Hematopoietic multipotent progenitor cell treated with erythropoietin and hydrocortisone succinate and interleukin-3 and kit ligand, for 15 days (in vitro differentiated cells): ENCODE measurements at places on chromosomes 12 and 14.

DNA sequence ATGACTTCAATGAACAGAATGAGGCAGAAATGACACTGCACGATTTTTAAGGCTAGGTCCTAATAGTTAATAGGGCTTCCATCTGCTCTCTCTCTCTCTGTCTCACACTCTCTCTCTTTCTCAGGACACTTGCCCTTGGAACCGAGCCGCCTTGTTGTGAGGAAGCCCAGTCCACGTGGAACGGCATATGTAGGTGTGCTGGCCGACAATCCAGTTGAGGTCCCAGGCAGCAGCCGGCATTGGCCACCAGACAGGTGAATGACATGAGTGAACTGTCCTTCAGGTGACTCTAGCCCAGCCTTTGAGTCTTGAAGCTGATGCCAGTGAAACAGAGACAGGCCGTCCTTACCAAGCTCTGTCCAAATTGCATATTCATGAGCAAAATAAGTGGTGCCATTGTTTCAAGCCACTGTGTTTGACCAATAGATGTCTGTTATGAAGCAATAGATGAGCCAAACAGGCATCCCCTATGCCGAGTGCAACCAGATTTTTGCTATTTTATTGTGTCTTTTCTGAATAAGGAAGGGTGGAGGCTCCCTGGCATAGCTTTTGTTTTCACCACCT, 217.5 kb upstream of the LHX5 start:
- no peak for DNase-seq

DNA sequence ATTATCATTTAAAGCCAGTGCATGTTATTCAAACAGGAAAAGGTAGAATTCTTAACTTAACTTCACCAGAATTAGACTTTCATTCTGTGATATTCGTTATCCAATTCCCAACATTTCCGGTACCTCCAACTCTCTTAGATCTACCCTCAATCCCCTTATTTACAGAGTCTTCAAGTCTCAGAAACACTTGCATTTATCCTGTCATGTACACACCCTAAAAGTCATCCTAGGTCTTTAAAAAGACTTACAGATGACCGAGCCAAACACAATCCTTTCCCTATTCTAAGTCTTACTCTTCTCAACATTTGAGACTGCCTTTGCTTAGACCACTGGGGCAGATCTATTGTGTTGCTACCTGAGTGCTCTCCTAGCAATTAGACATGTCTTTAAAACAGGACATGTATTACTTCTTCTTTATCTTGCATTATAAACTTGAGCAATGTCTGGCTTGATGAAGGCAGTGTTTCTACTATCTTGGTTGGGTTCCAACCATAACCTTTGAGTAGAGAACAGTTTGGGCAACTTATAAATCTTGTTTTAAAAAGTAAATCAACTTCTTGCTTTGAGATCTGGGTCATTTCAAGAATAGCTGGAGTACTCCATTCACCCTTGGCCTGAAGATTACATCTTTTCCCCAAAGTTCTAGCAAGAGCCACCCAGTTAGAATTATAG, 140.6 kb upstream of the PLEKHG7 start:
- no peak for DNase-seq

DNA sequence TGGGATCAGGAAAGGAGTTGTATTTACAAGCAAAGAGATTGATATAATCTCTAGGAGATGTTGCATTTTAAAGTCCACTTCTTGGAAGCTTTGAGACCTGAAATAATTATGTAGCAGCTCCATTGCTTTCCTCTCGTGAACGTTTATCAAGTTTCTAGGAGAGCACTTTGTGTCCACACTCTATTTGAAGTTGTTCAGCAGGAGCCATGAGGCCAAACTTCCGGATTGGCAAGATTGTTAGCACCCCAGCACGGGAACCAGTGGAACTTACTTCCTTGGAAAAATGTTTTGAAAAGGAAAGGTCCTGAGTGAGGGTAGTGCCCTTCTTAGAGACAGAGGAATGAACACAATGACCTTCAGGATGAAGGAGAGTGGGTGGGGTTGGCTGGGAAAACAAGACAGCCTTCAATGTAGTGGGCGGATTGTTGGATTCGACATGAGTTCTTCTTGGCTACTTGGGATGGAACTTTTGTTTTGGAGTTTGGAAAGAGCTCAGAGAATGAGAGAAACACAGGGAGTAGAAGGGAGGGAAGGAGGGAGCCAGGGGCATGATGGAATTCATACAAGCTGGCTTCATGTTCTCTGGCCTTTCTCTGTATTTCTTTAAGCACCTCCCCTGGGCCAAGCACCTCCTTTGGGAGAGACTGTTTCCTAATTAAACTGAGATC, 23.8 kb upstream of the CISTR start:
- no peak for DNase-seq

DNA sequence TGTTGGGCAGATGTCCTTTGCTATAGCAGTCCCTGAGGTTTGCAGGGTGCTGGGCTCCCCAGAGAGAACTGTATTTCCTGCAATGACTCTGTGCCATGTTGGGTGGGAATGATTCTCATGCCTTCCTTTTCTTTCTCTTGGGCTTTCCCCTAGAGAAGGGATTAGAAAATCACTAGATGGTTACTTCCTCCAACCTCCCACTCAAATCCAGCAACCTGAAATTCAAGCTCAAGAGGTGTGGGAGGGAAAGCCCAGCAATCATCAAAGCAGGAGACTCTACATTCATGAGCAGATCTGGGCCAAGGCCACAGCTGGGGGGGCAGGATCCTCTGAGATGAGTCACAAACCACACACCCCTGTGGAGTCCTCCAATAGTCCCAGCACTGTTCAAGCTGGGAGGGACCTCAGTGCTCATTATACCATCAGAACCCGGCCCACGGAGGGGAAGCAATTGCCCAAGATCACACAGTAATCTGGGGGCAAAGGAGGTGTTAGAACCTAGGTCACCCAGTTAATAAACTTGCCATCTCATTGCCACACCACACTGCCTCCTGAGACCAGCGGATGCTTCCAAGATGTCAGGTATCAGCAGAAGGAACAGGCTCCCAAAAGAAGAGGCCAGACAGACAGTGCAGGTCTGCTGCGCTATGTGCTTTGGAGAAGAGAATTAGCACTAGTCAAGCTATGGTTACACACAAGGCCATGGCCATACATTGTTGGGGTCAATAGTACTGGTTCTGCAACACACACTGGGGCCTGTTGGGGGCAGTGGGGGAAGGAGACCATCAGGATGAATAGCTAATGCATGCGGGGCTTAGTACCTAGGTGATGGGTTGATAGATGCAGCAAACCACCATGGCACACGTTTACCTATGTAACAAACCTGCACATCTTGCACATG, 65.7 kb downstream of the TTC9 start:
- DNase-seq = no peak

- DNase-seq = no peak
These were observed 241.0 kb upstream of the ATP2B1 start for GRCh38 chr12:89949457-89950195.

- DNase-seq = no peak
These were observed 133.3 kb downstream of the FLRT2 start for GRCh38 chr14:85663256-85663655.

DNA sequence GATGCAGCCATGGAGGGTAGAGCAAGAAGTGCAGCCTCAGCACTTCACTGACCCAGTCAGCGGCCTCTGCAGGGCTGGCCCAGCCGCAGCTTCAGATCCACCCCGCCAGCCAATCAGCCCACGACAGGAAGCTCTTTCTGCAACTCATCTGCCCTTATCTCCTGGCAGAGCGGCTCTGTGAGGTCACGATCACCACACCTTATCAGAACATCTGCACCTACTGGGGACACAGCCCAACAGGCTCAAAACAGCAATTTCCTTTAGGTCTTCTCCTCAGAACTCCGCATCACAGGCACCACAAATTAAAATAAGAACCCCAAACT, 287.3 kb downstream of the BCL11B start:
- peak; percentile 13 for DNase-seq

DNA sequence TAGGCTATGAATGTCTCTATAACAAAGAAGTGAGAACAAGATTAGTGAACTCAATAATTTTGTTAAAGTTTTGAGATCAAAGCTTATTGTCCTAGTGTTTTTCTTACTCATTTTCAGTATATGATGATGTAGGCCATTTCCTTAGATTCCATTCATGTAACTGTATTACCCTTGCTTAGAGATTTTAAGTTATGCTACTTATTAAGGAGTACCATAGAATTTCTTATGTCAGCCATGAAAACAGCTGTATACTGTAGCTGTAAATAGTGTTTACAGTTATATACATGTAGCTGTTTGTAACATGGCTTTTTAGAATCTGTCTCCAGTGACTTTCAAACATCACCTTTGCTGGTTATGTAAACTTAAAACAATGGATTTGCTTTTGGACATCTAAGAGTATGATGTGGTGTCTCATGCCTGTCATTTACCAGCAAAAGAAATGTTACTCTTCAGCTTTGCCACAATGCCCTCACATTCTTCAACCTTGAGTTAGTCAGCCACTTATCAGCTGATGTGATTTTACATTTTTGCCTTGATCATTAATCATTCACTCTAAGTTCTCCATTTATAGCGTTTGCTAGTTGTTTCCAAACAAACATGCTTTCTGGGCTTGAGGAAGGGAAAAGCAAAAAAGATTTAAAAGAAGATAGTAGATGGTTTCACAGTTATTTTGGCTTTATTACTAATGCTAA, 55.5 kb downstream of the SLC16A7 start:
- DNase-seq = no peak

DNA sequence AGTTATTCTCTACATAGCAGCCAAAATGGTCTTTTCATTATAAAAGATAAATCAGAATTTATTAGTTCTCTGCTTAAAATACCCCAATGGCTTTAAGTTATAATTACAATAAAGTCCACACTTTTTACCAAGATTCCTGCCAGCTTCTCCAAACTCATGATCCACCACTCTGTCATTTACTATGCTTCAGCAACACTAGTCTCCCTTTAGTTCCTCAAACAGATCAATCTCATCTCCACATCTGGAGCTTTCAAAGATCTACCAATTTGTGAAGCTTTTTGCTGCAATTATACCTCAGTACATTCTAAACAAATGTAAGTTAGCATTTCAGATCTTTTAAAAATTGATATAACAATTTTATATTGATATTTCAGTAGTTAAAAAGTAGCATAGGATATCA, 24.9 kb downstream of the CATSPERB start:
- no peak for DNase-seq

- no peak for DNase-seq
These were observed 46.2 kb downstream of the RPH3A start for GRCh38 chr12:112837629-112838197.

GRCh38 chr12:106132175-106133135, 6.3 kb downstream of the NUAK1 start:
- no peak for DNase-seq

DNA sequence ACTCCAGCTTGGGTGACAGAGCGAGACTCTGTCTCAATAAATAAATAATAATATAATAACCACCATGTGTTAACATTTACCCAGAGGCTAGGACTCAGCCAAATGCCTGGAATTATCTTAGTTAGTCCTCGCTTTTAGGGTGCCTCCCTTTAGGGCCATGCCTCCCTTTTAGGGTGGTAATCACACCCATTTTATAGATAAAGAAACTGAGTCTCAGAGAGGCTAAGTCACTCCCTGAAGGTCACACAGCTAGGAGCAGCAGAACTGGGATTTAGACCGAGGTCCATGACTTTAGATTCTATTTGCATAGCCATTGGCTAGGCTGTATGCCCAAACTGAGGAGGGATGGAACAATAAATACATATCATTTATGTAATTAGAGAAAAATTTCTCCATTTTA, 11.4 kb downstream of the TESC start:
- DNase-seq = peak; percentile 50

GRCh38 chr14:25090256-25090655, 40.3 kb upstream of the STXBP6 start:
- no peak for DNase-seq

DNA sequence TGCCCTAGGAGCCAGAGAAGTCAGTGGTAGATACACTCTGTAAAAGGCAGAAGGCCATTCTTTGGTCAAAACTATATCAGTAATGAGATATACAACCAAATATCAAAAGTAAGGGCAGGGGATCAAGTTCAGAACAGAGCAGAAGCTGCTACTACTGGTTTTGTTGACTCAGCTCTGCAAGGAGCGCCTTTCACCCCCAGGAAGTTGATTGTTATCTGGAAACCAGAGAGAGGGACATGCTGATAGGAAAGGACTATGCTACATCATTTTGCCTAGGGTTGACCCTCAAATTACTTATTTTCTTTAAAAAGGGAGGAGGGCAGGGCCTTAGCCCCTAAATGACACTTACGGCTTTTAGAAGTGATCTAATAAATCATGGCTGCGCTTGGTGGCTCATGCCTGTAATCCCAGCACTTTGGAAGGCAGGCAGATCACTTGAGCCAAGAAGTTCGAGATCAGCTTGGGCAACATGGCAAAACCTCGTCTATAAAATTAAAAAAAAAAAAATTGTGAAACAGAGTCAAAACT, 194.0 kb downstream of the KLHL28 start:
- no peak for DNase-seq

GRCh38 chr12:28132398-28132797, 57.9 kb upstream of the CCDC91 start:
- DNase-seq = peak; percentile 18

- no peak for DNase-seq
These were observed 1.4 kb upstream of the KCNK13 start for GRCh38 chr14:90060312-90060964.

GRCh38 chr12:57985685-57986084, 44.3 kb downstream of the ATP23 start:
- no peak for DNase-seq

- DNase-seq = no peak
These were observed 66.0 kb upstream of the RIN3 start for GRCh38 chr14:92447416-92448197.

DNA sequence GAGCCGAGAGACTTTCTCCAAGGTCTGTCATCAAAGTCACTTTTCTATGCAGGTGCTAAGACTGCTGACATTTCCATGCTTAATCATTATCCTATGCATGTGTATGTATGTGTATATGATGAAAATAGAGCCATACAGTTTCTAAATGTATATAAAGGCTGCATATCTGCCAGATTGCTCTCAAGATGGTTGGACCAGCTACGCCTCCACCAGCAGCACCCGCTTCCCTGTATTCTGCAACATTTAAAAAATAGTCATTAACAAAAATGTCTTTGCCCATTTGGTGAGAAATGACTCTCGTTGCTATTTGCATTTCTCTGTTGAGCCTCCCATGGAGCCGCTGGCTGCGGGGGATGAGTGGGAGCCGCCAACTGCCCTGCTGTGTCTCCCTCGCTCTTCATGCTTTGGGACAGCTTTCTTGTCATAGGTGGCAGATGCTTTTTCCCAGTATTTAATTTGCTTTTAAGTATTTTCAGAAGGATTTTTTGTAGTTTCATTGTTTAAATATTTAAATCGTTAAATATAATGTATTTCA, 54.7 kb downstream of the DYNC1H1 start:
- DNase-seq = no peak

- DNase-seq = no peak
These were observed 27.1 kb downstream of the DAD1 start for GRCh38 chr14:22561661-22562579.
